ENCODE measurements at places on chromosomes 1 and 21.

DNA sequence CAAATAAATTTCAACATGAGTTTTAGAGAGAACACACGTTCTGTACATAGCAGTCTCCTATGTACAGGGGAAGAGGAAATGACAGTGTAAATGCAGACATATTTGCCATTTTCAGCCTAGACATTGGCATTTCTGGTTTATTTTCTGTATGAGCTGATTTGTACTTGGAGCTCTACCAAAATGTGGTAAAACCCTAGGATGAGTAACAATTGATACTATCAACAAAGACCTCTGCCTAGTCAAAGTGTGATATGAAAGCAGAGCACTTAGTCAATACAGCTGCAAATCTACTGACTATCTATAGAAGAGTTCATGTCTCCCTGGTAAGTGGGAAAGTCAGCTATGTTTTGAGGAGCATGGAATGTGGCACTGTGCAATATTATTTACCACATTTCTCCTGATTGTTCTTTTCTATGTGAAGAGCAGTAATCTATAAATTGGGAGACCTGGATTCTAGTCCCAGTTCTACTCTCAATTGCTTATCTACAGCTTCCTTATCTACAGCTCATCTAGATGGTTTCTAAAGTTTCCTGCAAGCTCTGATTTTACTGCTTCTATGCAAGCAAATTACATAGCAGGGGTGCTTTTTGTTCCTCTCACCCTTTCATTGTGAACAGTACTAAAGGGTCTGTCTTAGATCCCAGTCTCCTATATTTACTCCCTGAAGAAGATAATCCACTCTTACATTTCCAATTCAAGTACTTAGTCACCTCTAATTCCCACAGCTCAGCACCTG lies 334.2 kb downstream of the NTNG1 start:
- no peaks in the 10 kb centered on the region for H3K36me3 ChIP-seq
- H3K27me3 ChIP-seq, result no peaks in the 10 kb centered on the region
- H3K4me1 ChIP-seq, result no peaks in the 10 kb centered on the region
- no peak overlapping the region for H3K4me3 ChIP-seq

- H3K27me3 ChIP-seq, result peaks cover 2% of the 10 kb centered on the region
- H3K4me3 ChIP-seq, result no peak overlapping the region
- peaks cover 9% of the 10 kb centered on the region for H3K4me1 ChIP-seq
- DNase-seq, result no peak
These were observed 3.8 kb downstream of the COQ8A start for GRCh38 chr1:226943927-226944326.

- H3K36me3 ChIP-seq, result no peaks in the 10 kb centered on the region
- no peaks in the 10 kb centered on the region for H3K27me3 ChIP-seq
- H3K27ac ChIP-seq, result no peak overlapping the region
These were observed 30.9 kb downstream of the RCAN1 start for GRCh38 chr21:34583926-34584563.

DNA sequence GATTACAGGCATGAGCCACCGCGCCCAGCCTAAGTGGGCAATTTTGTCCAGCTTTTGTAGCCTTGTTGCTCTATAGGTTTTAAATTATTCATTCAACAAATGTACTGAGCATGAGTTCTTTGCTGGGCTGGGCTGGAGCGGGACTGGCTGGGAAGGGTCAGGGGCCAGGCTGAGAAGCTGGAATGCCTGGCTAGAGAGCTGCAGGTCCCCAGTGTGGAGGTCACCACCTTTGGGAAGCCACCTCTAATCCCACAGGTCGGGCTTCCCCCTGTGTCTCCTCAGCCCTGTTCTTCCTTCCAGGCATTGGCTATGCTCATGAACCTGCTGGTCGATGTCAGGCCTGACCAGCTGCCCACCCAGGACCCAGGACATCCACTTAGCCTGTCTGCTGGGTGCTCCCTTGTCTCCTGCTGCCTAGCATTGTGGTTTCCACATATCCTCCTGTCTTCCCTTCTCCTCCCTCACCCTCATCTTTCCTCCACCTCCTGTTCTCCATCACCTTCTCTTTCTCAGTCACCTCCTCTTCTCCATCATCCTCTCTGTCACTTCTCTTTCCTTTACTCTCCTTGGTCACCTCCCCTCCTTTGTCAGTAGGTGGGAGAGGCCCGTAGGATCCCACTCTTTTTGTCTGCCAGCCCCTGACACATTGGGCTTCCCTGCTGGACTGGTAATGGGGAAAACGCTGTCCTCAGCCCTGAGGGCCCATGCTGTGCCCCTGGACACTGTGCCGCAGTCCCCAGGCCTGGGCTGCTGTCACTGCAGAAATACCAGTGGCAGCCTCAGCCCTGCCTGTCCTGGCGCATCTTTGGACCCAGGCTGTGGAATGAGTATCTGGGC lies 23.8 kb downstream of the SERINC2 start:
- no peak overlapping the region for H3K27ac ChIP-seq
- H3K4me3 ChIP-seq, result no peak overlapping the region
- no peaks in the 10 kb centered on the region for H3K36me3 ChIP-seq
- H3K4me1 ChIP-seq, result no peaks in the 10 kb centered on the region

DNA sequence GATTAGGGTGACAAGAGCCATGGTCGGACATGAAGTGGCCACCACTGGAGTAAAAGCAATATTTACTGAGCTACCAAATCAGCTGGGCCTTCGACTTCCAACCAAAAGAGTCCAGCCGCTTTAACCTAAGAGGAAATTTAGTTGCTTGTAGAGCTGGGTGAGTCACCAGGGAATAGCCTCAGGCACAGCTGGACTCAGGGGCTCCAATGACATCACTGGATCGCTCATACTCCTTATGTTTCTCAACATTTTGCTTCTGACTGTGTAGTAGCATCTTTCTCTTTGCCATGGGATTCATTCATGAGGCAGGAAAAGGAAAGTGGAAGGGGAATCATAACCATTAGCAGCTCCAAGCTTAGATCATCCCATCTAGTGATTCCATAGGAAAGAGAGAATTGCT lies 664.4 kb downstream of the MATN1 start:
- peak; percentile 80 for DNase-seq
- H3K27me3 ChIP-seq, result peaks cover 9% of the 10 kb centered on the region
- H3K4me1 ChIP-seq, result peaks cover 2% of the 10 kb centered on the region
